ENCODE measurements at places on chromosomes 5 and 9.

DNA sequence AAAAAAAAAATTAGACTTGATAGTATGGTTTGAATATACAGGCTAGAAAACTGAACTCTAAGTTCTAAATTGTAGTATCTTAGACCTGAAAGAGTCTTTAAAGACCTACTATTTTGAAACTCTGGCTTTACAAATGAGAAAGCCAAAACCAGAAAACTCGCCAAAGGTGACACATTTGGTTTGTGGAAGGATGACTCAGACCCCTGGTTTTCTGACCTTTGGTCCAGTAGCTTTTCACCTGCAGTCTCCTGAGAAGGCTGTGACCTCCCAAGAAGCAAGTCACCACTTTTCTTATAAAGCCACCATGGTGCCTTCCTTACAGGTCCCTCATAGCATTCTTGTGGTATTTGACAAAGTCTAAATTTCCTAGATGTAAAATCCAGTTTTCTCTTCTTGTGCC, 102.1 kb upstream of the CEP78 start:
- no peak for DNase-seq

DNA sequence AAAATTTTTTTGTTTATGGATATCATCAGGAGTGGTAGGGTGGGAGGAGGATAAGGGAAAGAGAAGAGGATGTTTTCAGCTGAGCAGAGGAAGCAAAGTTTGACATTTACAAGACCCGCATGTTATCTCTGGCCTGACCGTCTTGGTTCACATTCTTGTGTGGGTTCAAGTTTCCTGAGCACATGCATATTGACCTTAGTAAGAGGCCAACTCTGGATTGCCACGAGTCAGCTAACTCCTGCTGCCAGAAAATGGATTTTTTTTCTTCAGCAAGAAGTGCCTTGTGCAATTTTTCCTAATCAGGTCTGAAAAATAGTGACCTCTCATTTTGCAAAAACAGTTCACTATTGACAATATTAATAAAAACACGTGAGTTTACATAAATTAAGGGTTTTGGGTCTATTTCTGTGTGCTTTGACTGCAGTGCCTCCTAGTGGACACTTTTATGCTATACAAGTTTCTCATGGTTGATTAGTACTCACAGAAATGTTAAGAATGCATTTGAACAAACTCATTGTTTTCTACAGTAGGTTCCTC, 27.1 kb upstream of the BASP1 start:
- peak; percentile 38 for DNase-seq

- no peak for DNase-seq
These were observed 5.8 kb upstream of the ZBTB43 start for GRCh38 chr9:126799034-126799433.

- no peak for DNase-seq
These were observed 20.5 kb upstream of the VPS13A start for GRCh38 chr9:77156646-77157371.

GRCh38 chr5:135829681-135830383, 4.6 kb upstream of the SLC25A48 start:
- DNase-seq = peak; percentile 37

GRCh38 chr9:80875947-80876346, 813.4 kb downstream of the TLE1 start:
- no peak for DNase-seq

GRCh38 chr9:79741381-79741780, 169.6 kb downstream of the TLE4 start:
- no peak for DNase-seq

DNA sequence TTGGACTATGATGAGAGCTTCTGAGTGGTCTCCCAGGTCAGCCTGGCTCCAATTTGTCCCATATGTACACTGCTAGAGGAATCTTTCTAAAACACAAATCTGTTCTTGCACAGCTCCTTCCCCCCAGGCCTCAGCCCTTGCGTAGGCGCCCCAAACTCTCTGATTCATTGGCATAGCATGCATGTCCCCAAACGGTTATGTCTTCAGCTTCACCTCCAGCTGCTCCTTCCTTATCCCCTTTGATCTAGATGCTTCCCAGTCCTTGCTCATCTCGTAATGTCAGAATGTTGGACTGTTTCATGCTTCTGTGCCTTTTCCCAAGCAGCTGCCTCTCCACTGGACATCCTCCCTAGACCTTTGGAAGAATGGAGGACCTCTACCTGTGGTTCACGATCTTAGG, 60.1 kb upstream of the BASP1 start:
- DNase-seq = no peak

GRCh38 chr9:135536216-135536615, 9.7 kb upstream of the OBP2A start:
- DNase-seq = no peak

DNA sequence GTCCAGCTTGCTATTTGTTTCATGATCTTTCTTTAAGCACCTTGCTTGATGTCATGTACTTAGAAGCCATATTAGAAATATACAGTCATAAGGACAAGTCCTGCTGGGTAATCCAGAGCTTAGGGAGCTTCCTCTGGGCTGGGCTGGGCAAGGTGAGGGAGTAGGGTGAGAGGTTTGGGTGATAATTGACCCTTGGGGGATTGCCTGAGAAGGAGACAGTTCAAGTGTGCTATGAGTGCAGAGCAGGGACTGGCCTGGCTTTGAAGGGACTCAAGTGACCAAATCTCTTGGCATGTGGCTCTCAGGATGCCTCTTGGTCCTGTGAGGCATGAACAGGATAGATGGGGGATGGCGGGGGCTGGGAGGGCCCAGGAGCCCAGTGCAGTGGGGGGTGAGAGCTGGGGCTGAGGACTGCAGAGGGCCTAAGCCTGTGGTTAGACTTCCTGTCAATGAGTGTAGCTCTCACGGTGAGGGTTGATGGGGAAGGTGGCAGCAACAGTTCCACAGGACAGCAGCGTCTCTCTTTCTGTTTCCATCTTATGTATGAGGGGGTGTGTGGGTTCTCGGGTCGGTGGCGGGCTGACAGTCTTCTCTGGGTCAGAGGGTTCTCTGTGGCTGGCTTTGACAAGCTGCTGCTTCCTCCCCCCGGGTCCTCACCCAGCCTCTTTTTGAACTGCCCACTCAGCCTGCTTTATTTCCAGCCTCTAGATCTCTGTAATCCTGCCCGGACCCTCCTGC, 53.5 kb downstream of the RGS3 start:
- DNase-seq = peak; percentile 80

- DNase-seq = no peak
These were observed 96.1 kb downstream of the ADAMTSL1 start for GRCh38 chr9:18569941-18570630.

GRCh38 chr5:90226433-90227099, 183.0 kb downstream of the CETN3 start:
- no peak for DNase-seq

- no peak for DNase-seq
These were observed 225.8 kb downstream of the PAX5 start for GRCh38 chr9:36808251-36808650.

- DNase-seq = no peak
These were observed 13.7 kb upstream of the GRIA1 start for GRCh38 chr5:153476767-153477166.

DNA sequence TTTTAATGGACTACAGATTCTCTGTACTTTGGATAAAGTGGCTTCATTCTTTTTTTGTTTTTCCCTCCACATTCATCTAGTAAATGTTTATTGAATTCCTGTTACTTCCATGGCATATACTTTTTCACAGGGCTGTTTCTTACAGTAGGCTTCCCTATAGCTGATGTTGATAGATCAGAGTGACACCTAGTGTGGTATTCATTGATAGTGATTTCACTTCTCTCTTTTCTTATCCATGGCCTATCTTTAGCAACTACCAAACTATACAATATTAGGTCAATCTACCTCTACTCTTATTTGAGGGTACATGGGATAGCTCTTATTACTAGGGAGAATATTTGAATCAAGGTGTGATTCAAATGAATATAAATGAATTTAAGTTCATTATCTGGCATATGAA, 35.8 kb downstream of the FSD1L start:
- no peak for DNase-seq

- no peak for DNase-seq
These were observed 457 bp upstream of the CDH18 start for GRCh38 chr5:19988457-19988856.
